Activated T-cell treated with anti-CD3 and anti-CD28 coated beads, Interleukin-2, amount 50 U/mL, for 48 hours (primary cell): ENCODE measurements at places on chromosomes 5 and 9.

- DNase-seq: no peak
Observed at GRCh38 chr9:76787677-76788076, 23.4 kb downstream of the PCA3 start.

DNA sequence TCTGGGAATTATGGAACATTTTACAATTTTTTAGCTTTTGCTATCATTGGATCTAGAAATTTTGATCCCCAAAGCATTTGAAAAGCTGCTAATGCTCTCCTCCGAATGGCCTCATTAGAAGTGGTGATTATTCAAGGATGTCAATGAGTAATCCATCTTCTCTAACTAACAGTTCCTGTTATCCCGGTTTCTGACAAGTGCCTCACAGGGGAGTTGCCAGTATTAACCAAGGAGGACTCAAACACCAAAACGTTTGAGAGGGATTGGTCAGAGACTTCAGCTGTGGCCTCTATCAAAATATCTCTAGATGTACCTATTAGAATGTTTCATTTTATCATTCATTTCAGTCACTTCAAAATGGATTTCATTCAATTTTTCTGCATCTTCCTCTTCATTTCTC lies 208.3 kb upstream of the ITGA1 start:
- DNase-seq: no peak

- DNase-seq: no peak
Observed at GRCh38 chr9:121559183-121559582, 59.5 kb upstream of the GGTA1 start.

GRCh38 chr5:147892696-147893296 lies 13.5 kb downstream of the C5orf46 start:
- no peak for DNase-seq

GRCh38 chr5:111083323-111083722 lies 8.8 kb upstream of the WDR36 start:
- DNase-seq: no peak

DNA sequence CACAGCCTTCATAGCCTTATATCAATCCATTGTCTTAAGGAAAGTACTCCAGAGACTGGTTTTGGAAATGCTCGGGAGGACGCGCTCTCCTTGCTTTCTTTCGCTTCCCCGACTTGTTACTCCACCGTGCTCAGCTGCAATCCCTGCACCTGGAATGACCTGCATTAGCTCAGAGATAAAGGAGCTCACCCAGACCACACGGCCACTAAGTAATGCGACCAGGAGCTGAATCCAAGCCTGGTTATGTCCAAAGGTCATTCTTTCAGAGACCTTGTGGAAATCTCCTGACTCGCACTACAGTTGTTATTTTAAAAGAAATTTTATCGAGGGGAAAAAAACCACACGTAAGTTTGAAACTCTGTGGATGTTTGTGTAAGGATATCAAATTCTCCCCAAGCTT lies 135.3 kb upstream of the DPYSL3 start:
- DNase-seq: no peak

- DNase-seq: no peak
Observed at GRCh38 chr9:8365466-8366160, 566.0 kb upstream of the DMAC1 start.

DNA sequence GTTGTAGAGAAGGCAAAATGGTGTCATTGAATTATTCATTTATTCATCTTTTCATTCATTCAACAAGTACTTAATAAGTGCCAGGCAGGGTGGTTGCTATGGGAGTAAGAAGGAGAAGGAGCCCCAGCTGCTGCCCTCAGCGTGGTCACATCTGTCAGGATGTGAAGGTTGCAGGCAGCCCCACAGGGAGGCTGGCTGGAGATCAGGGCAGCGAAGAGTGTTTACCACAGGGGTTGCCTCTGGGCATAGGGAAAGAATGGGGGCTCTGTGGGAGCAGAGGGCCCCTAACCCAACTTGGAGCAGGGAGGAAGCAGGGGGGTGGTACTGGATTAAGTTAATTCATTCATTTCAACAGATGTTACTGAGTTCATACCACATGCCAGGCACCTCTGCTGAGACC lies 6.0 kb downstream of the PCDH12 start:
- DNase-seq: no peak

DNA sequence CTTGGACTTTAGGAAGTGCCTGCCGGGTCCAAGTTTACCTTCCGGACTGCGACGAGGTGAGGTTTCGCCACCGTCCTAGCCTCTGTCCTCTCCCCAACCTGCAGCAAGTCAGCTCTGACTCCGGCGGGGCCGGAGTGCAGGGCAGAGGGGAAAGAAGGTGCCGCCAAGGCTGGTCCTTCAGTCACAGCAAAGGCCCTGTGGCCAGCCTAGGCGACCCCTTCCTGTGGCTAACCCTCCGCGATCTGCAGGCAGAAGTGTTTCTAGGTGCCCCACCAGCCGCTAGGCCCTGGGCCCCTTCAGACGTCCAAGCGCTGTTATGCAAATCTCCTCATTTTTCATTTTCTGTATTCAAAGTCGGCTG lies 11.1 kb upstream of the NKX2-5 start:
- no peak for DNase-seq

GRCh38 chr5:180376511-180376910 lies 23.4 kb upstream of the GFPT2 start:
- DNase-seq: no peak

GRCh38 chr5:62506659-62507460 lies 71.8 kb upstream of the LRRC70 start:
- DNase-seq: no peak

GRCh38 chr5:23614422-23614821 lies 107.0 kb downstream of the PRDM9 start:
- DNase-seq: no peak

GRCh38 chr5:88944751-88945531 lies 62.0 kb upstream of the MEF2C start:
- no peak for DNase-seq

- DNase-seq: no peak
Observed at GRCh38 chr5:74212336-74212735, 428.2 kb downstream of the ENC1 start.

DNA sequence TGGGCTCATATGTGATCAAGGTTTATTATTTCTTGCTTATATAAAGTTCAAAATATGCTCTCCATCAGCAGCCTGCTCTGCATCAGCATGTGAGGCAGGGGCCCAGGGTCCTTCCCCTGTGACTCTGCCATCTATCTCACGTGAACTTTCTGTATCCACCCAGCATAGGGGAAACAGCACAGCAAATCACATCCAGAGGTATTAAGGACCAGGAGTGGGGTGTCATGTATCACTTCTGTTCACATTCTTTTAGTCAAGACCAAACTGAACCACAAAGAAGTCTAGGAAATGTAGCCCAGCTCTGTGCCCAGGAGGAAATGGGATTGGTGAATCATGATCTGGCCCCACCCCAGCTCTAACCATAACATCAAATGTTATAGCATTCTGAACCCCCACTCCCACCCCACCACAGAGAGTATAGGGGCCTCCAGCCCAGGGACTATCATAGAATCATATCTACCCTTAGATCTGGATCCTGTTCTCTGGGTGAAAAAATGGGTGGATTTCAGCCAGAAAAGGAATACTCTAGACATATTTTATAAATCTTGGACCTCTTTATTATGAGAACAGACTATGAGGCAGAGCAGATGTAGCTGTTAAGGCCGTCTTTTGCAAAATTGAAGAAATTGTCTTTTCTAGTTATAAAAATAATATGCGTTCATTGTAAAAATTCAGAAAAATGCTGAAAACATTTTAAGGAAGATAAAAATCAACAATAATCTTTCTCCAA lies 473.7 kb downstream of the ARHGEF28 start:
- DNase-seq: no peak

- DNase-seq: no peak
Observed at GRCh38 chr5:124436294-124436693, 310.1 kb downstream of the ZNF608 start.

GRCh38 chr5:33048315-33048714 lies 337.2 kb downstream of the NPR3 start:
- DNase-seq: no peak

GRCh38 chr9:108550106-108550505 lies 305.7 kb downstream of the ACTL7B start:
- no peak for DNase-seq

DNA sequence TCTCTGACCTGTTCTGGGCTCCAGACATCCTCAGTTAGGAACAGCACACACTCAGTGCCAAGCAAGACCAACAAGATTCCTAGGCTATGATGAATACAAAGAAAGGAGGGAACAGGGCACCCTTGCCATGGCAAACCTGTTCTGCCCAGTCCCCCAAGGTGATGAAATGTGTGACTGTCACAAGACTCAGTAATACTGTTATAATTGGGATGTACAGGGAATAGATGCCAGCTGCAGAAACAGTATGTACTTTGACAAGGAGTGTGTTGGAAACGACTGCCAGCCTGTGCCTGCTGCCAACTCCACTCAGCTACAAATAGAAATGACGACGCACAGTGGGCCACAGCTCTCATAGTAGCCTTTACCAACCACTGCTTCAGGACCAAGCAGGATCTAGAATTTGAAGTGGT lies 453.0 kb downstream of the EFNA5 start:
- no peak for DNase-seq

DNA sequence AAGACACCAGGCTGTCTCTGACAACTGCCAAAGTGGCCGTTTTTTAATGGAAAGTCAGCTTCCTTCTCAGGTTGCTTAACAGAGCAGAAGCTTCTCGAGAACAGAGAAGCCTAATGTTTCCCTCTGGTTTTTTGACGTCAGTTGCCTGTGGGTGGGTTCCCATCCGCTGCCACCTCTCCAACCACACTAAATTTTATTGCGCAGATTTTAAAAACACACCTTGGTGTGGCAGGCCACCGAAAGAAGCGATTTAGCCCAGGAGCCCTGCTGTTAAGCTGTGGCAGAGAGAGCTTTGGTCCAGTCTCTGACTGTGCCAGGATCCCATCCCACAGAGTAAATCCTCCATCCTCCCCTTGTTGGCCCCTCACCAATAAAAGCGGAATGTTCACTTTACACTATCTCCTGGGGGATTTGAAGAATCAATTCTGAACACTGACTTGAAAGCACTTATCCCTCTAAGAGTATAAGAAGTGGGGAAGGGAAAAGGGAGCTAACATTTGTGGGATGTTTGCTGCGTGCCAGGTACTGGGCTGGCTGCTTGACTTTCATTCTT lies 181.6 kb downstream of the AOPEP start:
- no peak for DNase-seq

- no peak for DNase-seq
Observed at GRCh38 chr5:38607396-38607795, 51.0 kb upstream of the LIFR start.

GRCh38 chr5:88502179-88503040 lies 233.8 kb upstream of the TMEM161B start:
- DNase-seq: no peak

DNA sequence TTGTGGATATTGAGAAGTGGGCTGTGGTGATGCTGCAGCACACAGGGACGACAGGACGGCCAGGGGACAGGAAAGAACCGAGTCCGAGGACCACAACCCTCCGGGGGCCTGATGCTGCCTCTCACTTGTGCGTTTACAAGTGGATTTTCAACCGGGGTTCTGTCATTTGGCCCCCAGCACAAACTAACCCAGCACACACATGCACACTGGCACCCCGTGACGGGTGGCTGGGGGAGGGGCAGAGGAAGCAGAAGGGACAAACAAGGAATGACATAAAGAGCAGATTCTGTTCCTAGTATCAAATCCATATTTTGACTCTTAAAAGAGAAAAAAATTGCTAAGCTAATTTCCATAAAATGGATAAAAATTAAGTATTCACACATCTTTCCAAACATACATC lies 18.3 kb upstream of the ZFYVE16 start:
- DNase-seq: no peak

DNA sequence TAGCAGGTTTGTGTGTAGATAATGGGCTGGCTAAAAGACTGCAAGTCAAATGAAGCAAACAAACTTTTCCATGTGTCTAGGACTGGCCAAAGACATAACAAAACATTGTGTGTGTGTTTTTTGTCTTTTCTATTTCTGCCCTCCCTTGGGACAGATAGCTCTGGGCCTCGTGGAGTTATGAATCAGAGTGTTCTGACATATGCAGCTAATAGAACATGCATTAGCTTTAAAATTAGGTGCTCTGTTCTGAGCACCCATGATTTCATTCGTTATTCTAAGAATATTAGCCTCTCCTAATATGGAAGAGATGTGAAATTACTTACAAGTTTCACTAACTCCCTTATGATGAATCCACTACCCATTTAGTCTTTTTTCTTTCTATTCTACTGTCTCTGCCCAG lies 367.3 kb upstream of the PAPPA start:
- no peak for DNase-seq

- no peak for DNase-seq
Observed at GRCh38 chr5:65356274-65356673, 125.4 kb downstream of the ADAMTS6 start.

DNA sequence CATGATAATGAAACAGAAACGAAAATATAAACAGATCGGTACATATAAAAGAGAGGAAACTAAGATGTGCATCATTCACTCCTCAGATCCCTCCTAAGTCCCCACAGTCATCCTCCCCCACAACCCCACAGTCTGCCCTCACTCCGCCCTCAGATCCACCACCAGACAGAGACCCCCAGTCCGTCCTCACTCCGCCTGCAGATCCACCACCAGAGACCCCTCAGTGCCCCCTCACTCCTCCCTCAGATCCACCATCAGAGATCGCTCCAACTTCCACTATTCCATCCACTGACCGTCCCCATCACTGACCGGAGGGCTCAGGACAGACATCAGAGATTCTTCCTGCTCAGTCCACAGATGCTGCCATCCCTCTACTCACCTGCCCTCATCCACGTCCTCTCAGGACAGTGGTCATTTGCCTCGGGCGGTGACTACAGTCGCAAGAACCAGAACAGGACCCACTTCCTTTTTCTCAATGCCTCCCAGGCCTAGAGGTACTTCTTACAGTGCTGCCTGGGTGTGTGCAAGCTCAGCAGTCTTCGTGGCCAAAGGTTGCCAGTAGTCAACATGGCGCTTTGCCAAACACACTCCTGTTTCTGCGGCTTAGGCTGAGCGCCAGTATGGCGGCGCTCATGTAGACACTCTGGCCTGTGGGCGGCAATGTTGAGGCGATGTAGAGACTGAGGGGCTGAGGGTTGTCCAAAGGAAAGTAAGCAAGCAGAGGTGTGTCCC lies 8.3 kb upstream of the SPATA31C1 start:
- no peak for DNase-seq

GRCh38 chr5:62536232-62536631 lies 42.4 kb upstream of the LRRC70 start:
- DNase-seq: no peak

- DNase-seq: no peak
Observed at GRCh38 chr5:16140417-16140816, 39.2 kb downstream of the MARCHF11 start.

GRCh38 chr5:66113160-66113559 lies 30.9 kb upstream of the SREK1 start:
- DNase-seq: no peak

DNA sequence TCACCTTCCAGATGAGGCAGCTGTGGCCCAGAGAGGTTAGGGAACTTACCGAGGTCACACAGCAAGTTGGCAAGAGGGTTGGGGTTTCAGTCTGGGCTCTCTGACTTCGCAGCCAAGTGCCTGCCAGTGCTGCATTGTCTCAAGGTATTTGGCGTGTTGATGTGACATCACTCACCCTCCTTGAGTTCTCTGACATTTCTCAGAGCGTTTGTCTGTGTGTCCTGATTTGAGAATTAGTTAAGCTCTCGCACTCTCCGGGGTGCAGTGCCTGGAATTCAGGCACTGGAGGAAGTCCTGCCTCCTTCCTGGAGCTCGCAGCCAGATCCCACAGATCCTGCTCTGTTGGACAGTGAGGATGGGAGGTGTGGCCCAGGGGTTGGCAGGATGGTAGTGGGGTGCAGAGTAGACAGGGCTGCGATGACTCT lies 25.7 kb downstream of the WWC1 start:
- no peak for DNase-seq

GRCh38 chr5:177023303-177023664 lies 788 bp downstream of the ZNF346 start:
- peak; percentile 47 for DNase-seq
